ENCODE measurements at places on chromosomes 2 and 18.

DNA sequence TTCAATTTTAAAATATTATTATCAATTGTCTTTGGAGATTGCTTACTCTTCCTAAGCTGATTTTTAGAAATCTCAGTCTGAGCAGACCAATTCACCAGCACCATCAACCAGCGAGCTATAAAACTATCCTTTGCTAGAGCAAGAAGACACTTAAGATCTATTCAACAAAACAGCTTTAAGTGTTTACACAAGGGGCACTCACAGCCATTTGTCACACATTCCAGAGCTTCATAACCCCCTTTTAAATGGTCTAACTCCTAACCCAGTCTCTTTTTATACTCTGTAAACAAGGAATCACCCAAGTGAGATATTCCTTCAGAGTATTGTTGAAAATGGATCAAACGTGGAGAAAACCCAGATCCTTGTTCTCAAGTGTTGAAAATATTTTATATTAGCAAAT is 1294.1 kb upstream of the CHAC2 start:
- DNase-seq = no peak

DNA sequence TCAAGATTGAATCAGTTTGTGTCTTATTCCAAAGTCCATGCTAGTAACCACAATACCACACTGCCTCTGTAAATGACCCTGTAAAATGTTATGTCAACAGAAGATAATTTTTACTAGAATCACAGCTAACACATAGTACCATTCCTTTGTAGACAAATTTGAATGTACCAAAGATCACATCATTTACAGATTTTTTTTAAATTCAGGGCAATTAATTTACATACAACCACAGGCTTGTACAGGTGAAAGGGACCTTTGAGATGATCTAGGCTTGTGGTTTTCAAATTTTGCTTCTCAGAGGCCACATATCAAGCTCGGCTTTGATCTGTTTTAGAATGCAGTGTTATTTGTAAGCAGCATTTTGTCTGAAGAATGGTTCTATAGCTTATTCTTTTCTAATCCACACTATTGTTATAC is 63.8 kb upstream of the PPM1B start:
- DNase-seq = no peak

DNA sequence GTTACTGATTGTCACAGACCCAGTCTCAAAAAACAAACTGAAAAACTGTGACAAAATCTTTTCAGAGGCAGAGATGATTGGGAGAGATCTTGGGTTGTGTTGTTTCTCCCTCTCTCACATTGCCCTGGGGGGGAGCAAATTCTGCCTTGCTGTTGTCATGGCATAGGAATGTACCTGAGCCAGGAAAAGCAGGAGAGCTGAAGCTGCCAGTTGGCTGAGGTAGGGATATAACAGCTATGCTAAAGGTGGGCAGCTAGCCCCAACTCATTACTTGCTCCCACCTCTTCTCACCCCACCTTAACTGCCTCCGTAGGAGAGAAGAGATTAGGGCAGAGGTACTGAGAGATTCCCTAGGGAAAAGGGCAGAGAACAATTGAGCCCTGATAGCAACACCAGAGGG is 299.3 kb downstream of the OSR1 start:
- DNase-seq = no peak

DNA sequence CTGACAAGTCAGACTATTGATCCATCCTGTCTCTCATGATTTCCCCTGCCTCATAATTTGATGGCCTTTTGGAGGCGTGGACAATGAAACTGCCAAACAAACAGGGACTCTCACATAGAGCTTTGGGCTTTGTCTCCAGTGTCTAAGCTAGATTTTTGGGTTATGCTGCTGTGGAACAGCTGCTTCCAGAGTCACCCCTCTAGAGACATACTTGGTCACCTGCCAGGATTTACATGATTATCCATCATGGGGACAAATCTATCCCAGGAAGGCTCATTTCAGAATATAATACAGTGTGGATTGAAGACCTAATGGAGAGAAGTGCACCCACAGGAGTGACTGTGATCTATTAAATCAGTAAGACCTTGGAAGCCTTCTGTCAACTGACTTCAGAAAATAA is 159.6 kb downstream of the SLC8A1 start:
- no peak for DNase-seq

DNA sequence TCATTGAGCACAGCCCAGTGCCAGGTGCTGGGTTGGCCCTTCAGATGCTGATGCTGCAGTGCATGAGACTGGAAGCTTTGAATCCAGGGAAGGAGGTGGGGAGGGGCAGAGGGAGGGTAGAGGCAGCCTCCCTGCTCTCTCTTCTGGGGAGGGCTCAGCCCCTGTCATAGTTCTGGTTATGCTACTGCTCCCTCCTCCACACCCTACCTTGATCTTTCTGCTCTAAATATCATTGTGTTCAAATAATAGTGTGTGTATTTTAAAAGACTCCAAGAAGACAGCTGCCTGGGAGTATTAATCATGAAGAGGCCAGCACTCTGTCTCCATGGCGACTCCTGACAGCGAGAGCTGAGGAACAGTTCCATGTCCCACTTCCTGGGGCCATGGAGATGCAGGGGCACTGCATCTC is 3.8 kb upstream of the EGR4 start:
- DNase-seq = no peak

DNA sequence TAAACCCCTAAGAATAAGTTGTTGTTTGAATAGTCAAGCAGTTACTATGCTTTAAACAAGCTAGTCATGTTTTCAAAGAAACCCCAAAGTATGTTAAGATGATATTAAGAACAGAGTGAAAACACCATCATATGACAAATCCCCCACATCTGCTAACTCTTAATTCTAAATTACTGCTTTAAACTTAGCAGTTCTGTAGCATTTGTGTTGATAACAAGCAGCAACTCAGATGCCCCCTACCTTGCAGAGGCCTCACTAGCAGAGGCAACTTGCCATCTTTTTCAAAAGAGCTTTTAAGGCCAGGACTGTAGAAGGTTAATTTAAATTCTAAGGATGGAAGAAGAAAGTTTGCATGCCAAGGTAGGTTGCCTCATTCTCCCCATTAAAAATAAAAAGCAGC is 376.2 kb downstream of the SETBP1 start:
- DNase-seq = no peak

- no peak for DNase-seq
Measured at GRCh38 chr18:46939998-46940571, 22.7 kb downstream of the KATNAL2 start.

DNA sequence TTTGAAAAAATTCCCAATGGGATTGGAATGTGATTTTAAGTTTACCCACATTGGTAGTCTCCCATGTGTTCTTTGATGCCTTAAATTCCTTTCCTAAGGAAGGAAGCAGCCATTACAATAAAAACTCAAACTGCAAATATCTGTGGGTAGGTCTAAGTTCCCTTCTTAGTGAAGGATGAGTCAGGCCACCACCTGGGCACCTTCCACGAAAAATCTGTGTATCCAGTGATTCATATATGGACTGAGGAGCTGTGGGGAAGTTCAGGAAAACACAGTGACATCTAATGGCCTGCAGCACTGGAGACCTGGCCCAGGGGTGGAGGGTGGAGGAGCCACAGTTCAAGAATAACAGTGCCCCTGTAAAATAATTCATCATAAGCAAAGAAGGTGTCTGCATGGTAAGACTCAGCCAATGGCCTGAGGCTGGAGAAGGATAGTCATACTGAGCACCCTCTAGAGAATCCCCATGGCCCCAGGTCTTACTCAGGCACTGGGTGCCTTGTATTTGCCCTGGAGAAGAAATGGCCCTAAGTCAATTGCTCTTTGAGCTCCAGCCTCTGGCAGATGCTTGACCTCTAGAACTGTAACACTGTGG is 248.6 kb downstream of the SP3 start:
- no peak for DNase-seq

- DNase-seq = no peak
Measured at GRCh38 chr2:32623311-32623706, 4.5 kb upstream of the TTC27 start.

DNA sequence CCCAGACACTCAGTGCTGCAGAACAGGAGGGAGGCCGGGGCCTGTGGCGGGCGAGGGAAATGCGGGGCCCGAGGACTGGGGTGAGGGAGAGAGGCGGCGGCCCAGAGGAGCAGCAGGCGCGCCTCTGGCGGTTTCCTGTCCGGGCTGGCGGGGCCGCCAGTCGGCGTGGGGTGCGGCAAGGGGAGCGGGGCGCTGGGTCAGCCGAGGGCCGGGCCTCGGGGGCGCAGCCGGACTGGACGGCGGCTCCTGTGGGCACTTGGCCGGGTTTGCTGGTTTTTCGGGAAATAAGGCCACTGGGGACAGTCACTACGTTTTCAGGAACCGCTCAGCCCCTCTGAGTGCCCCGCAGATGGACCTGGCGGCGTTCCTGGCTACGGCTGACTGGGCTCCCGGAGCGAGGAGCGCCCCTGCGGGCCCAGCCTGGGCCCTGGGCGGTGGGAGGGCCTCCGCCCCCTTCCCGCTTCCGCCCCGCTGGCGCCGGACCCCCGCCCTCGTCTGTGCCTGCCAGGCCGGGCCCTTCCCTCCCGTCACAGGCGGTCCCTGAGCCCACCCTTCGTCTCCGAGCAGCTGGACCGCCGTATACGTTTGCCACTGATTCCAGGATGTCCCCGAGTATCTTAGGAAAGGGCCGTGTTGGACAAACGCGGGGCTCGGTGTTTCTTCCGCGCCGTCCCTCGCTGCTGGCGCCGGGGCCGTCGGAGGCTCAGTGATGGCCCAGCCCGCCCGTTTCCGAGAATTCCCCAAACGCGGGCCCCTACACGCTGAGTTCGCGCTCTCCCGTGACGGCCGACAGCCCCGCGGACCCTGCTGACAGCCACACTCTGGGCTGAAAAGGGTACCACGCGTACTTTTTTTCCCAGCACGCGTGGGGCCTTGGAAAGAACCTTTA is 84.6 kb downstream of the FAM210A start:
- DNase-seq = no peak

GRCh38 chr2:96956211-96956610 is 30.2 kb downstream of the FAM178B start:
- no peak for DNase-seq

DNA sequence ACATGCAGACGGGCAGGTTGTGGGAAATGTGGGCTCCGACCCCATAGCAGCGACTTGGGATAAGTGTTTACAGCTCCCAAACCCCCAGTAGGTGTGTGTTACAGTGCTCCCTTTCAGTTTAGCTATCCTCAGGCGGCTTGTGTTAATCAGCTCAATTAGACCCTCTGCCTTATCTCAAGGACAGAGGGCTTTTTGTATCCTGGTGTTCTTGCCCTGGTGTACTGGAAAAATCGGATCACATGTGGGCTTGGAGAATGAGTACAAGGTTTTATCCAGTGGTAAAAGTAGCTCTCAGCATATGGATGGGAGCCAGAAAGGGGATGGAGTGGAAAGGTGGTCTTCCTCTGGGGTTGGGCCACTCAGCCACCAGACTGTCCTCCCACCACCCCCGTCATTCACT is 264.7 kb upstream of the SYT4 start:
- DNase-seq = no peak

GRCh38 chr2:64391940-64392339 is 62.0 kb upstream of the LGALSL start:
- no peak for DNase-seq

DNA sequence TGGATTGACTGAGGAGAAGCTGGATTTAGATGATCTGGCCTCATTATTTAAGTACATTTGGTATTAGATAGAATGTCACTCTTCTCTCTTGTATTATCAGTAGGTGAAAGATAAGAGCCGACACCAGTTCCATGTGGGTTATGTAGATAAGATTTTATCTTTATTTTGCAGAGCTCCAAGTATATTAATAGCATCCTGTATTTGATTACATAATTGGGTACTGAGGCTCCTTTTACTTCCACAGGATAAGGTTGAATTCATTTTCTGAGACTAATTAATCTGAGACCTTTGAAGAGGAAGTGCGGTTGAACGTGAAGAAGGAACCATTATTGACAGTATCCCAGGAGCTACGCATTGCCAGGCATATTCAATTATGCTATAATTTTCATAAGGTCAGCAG is 32.8 kb upstream of the CD226 start:
- DNase-seq = no peak

- no peak for DNase-seq
Measured at GRCh38 chr2:210456571-210456970, 20.0 kb downstream of the LANCL1 start.

GRCh38 chr2:240327566-240327965 is 107.9 kb upstream of the GPC1 start:
- no peak for DNase-seq

DNA sequence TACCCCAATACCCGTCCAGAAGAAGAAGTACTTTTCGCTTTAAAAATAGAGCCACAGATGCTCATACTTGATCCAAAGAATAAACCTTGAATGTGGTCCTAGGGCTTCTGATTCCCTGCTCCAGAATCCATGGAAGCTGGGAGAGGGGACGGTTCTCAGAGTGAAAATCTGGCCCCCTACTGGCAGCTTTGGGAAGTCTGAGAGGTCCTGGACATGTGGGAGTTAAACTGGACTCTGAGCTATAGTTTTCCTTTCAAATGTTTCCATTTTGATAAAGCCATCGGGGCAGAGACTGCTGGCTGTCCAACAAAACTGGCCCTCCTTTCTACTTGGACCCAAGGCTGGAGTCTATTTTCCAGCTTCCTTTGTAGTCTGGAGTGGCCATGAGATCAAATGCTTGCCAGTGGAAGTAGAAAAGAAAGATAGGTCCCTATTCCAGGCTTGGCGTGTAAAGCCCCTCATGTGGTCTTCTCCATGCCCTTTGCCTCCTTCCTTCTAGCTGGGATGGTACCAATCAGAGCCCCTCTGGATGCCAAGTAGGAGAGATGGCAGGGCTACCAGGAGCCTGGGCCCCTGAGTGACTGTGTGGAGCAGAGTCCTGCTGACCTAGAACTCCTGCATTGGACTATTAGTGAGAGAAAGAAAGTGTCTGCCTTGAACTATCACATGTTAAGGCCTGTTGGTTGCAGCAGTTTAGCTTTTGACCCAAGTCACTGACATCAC is 37.7 kb upstream of the TBC1D8 start:
- DNase-seq = no peak

DNA sequence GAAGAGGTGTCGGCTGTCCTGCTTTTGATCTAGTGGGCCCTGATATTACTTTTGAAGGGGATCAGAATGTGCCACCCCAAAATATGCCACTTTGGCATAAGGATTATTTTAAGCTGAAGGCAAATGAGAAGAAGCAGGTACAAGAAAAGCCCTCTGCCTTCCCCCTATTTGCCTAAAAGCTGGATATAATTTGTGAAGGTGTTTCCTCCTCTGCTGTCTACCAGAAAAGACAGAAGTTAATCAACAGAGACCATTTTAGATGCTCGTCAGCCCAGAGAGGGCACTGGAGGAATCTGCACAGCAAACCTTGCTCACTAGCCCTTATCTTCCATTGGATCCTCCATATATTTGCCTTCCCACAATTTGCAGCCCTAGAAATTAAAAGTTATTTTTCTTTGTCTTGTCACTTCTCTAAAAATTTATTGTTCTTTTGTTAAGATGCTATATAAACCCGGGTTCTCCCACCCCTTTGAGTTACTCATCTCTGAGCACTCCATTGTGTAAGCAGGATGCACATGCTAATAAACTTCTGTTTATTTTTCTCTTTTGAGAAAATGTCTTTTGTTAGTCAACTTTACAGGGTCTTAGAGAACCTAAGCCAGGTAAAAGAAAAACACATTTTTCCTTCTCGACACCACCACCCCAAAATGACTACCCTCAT is 163.2 kb upstream of the SLC1A4 start:
- no peak for DNase-seq

DNA sequence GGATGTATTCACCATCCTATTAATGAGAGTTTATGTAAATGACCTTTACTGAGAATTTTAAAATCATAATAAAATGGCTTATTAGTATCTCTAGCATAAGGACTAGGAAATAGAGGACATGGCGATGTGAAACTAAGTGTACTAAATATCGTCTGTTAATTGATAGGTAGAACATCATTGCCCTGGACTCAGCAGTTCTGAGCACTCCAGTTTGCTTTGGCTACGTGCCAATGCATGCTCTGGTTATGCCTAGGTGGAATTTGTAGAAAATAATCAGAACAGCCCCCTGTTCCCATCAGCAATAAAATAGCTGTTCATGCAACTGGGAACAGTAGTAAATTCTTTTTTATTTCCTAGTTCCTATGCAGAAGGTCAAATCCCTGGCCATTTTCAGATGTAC is 247.8 kb downstream of the DOK6 start:
- no peak for DNase-seq

Data from GM13977 (cell line).